ENCODE measurements at places on chromosomes 7 and 10.

DNA sequence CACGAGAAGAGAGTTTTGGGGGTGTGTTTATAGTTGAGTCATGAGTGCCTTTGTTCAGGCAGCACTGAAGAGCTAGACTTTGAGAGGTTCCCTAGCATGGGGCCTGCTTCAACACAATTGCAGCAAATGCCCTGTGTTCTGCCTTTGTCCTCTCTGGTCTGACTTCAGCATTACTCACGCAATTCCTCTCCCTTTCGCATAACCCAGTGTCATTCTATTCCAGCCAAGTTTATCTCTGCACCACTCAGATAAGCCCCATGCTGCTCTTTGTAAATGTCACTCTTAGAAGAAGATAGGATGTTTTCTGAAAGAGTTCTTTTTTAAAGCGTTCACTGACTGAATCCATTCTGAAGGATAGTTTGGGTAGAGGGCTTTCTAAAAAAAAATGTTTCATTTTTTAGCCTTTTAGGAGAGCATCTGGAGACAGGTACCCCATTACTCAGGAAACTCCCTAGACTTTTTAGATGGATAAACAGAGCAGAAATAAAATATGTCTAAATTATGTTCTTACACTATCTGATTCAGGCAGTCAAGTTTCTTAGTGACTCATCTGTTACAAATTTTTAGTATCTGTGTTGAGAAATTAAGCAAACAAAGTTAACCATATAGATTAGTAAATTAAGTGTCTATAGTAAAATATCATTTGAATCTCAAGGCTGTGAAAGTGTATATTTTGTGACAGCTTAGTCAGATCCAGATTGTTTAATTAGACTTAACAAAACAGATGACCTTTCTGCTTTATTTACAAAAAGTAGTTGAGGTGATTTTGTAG is 318.5 kb downstream of the GPR158 start:
- no peak for DNase-seq

- DNase-seq: no peak
These were observed 6.0 kb downstream of the ADD3 start for GRCh38 chr10:110013630-110014293.

DNA sequence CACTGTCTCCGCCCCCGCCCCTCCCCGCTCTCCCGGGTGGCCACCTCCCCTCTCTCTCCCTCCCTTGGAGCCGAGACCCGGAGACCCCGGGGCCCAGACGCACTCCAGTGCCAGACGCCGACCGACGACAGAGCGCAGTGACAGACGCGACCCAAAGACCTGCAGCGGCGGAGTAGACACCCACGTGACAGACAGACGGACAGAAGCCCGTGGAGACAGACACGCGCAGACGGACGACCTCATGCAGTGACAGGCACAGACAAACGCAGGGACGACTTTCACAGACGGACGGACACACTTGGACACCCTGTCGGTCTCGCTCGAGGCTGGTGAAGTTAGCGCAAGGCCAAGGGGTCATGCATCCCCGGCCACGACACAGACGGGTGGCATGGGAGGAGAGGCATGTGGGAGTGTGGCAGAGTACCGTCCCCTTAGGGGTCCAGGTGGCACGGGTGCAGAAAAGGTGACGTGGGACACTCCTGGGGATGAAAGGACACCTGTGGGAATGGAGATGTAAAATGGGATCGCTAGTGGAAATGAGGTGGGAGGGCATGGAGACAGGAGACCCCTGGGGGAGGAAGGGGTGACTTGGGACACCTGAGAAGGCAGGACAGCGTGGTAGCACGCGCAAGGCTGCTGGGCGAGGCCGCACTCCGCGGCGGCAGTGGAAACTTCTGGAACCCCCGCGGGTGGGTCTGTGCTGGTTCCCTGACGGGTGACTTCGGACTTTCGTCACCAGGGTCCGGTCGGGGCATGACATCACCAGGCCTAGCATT is 456 bp upstream of the ACHE start:
- DNase-seq: no peak

- DNase-seq: no peak
These were observed 595.1 kb downstream of the PARD3 start for GRCh38 chr10:34219753-34220548.

- no peak for DNase-seq
These were observed 5.6 kb upstream of the MTPAP start for GRCh38 chr10:30354669-30355068.

- no peak for DNase-seq
These were observed 47.4 kb downstream of the VPS50 start for GRCh38 chr7:93279541-93279940.

DNA sequence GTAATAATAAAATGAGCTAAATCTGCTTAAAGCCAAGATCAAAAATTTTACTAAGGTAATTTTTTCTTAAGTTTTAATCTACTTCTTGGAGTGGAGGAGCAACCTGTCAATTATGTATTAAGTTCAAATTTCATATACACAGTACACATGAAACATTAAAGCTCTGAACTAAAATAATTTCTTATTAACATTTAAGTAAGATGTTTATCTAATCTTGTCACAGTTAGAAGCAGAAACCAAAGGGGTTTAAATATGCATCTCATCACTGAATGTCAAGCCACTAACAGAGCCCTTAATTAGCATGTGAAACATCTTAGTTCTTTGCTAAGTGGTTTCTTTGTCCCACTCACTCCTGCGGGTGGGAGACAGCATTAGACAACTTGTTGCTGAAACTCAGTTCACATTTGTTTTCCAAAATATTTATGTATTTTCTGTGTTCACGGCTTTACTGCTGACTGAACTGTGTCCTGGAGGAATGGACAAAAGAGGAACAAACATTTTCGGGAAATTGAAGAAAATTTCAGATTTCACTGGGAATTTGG is 130.9 kb upstream of the MBL2 start:
- no peak for DNase-seq

DNA sequence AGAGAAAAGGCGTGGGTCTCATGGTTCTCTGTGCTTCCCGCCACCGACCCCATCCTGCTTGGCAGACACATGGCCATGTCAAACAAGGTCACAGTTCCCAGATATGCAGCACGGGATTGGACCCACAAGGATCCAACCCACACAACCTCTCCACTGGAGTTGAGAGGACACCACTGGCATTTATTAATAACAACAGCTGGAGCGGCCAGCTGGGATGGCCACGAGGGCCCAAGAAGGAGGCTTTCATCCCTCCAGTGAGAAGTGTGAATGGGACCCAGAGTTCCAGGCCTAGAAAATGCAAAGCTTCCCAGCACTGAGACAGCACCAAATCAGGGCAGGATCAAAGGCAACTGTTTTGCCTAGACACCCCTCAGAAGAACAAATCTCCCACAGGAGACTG is 31.5 kb downstream of the FGFR2 start:
- DNase-seq: no peak

DNA sequence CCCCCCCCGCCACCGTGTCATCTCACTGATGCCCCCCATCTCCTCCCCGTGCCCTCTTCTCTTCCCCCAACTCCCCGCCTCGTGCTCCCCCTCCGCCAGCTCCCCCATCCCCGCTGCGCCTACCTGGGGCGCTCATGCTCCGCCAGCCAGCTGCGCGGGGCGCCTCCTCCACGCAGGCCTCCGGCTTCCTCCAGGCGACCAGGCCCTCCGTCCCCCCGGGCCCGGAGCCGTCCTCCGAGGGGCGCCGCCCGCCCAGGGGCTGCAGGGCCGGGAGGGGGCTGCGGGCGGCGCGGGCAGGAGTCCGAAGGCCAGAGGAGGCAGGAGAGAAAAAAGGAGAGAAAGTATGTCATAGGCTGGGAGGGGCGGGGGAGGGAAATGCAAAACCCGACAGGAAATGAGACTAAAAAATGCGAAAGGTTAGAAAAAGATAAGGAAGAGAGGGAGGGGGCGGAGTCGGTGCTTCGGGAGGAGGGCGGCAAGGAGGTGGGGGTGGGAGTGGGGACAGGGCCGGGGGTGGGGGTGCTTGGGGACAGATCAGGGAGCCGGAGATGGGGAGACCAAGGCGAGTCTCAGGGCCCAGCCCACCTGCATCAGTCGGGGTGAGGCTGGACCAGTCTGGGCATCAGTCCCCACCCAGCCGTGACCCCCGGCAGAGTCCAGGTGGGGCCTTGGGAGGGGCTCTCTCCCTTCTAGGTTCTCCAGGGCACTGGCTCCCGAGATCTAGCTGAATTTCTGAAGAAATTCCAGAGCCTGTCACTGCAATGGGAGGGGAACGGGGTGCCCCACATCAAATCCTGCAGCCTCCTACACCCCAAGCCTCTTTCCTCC is at the start of gene CARD11:
CARD11 (minus strand) TSS at position 324 of the 828 bp plus-strand sequence. CDS start 85,361 bp downstream, outside the sequence.
- no peak for DNase-seq

- DNase-seq: no peak
These were observed 64.9 kb downstream of the PPP1R9A start for GRCh38 chr7:94972296-94972695.

DNA sequence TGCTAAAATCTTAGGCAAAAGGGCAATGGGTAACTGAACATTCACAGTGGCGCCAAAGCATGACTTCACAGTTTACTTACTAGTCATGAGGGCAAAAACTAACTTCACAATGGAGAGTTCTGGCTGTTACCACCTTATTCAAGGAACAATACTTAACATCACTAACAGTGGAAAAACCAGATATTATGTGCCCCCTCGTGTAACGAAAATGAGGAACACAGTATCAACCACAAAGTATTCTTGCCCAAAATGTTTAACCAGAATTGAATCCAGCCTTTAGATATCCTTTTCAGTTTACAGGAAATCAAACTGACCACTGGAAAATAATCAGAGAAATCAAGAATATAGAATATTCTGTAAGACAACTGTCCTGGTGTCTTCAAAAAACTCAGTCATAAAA is 9.5 kb downstream of the C7orf25 start:
- DNase-seq: no peak

DNA sequence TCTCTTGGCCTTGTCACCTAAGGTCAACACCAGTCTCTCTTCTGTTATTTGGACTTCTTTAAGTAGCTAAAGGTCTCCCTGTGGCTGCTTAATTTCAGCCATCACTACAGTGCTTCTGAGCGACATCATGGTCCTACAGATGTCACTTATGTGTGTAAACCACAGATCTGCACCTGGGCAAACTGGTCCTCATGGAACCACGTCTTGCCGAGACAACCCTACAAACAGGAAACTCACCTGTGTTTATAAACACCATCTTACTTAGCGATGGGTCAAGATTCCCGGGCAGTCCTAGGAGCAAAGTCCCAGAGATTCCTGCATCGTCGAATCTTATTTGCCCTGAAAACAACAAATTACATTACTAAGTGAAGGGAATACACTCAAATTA is 27.8 kb downstream of the KLF6 start:
- no peak for DNase-seq

DNA sequence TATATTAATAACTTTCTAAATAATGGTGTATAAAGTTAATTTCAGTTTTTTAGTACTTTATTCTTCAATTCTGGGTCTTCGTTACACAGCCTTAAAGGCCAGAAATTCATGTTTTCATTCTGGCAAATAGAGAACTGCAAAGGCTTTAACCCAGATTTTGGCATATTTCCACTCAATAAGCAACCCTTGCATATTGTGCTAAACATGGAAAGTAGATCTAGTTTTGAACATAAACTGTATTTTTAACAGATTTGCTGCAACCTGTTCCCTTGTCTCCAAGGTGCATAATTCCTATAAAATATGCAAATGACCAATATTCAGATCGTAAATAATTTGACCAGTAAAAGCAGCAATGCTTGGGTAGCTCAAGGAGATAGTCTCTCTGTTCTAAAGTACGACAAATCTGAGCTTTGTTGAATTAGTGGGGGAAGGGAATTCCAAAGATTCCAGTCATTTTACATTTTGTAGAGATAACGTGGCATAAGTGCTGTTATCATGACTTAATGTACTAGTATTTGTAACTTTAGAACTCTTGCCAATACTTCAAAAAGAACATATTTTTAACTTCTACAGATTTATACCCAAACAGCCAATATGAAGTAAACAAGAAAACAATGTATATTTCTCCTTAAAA is 46.4 kb upstream of the RSBN1L start:
- DNase-seq: no peak

DNA sequence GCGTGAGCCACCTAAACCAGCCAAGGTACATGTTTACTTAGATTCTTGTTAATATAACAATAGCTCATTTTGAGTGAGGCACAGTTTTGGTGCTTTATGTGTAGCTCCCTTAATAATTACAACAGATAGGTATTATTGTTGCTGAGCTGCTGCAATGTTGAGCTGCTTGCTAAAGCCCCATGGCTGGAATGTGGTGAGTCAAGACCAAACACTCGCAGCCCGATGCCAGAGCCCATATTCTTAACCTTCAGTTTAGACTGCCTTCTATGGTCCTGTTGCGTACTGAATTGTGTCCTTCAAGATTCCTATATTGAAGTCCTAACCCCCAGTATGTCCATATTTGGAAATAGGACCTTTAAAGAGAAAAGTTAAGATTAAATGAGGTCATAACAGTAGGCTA is 407.1 kb downstream of the NEBL start:
- DNase-seq: no peak

DNA sequence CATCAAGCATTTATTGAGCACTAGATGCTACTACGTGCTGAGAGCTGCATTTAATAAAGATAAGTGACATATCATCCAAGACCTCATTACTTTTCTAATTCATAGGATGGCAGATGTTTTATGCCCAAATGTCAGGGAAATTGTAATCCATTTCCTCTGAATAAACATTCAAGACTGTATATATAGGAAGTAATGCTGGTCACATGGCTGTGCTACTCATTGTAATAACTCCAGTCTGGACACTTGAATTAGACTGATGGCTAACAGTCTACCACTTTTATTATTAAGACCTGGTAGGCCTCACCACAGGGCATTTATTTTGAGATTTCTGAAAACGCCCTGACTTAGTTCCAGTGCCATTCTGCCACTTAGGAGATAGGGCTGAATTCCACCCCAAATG is 36.6 kb downstream of the PIK3AP1 start:
- DNase-seq: no peak

- no peak for DNase-seq
These were observed 17.2 kb upstream of the GIMAP8 start for GRCh38 chr7:150432915-150433892.

GRCh38 chr7:12889391-12889790 is 202.0 kb downstream of the ARL4A start:
- no peak for DNase-seq

DNA sequence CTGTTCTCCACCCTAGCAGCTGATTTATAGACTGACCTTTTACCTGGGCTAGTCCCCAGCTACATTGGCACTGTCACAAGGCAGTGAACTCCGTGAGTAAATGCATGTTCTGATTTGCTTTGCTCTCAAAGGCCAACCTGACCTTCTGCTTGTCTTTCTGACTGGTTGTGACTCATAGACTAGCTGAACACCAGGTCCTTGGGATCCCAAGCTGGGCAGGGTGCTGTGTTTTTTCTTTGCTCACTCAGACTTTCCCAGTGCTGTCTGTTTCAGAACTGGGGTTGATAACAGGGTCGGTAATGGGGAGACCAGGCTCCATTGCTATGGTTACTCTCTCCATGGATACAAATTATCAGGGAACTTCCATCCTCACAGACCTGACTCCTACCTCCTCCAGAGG is 35.0 kb downstream of the EVX1 start:
- no peak for DNase-seq

DNA sequence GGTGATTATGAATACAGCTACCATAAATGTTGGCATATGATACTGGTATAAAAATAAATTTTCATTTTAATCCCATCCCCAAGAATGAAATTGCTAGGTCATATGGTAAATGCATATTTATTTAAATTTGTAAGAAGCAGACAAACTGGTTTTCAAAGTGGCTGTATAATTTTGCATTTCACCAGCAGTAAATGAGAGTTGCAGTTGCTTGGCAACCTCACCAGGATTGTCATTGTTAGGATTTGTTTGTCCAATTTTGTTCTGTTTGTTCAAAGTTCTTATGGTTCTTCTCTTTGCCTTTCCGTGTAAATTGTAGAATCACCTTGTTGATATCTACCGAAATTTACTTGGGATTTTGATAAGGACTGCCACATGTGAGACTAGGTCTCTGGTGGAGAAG is 237.4 kb downstream of the OTUD1 start:
- no peak for DNase-seq

- no peak for DNase-seq
These were observed 234.1 kb downstream of the PTEN start for GRCh38 chr10:88097536-88097935.
